NCI-H748 treated with DMSO at 0.1 percent for 48 hours (cell line): ENCODE measurements at places on chromosomes 3 and 15.

- no peak for DNase-seq
Measured at GRCh38 chr15:75368689-75369239, 357 bp upstream of the MAN2C1 start.

DNA sequence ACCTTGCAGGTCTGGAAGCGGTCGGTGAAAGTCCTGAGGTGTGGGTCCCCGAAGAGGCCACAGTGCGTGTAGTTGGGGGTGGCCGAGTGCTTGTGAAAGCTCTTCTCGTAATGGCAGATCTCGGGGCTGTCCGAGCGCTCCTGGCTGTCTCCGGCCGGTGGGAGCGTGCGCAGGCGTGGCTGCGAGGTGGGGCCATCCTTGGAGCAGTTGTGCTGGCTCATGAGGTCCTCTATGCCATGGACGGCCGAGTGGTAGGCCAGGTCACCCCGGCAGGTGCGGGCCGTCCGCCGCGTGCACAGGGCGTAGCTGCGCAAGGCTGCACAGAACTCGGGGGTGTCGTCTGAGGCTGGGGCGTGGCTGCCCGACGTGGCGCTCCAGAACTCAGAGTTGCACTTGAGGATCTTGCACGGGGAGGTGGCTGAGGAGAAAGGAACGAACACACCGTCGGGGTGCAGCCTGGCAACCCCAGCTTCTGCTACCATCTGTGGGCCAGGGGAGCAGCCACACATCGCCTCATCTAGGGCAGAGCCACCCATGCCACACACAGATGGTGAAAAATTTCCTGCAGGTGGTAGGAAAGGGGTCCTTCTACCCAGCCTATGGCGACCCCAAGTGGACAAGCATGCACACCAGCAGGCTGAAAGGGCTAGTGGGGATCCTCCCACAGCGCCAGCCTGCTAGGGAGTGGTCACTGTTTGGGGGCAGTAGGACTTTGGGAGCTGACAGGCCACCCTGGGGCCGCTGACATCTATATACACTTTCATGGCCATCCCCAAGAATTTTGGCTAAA lies 36.7 kb downstream of the RGMA start:
- DNase-seq, result no peak

- no peak for DNase-seq
Measured at GRCh38 chr15:39084674-39085530, 496.0 kb upstream of the THBS1 start.

DNA sequence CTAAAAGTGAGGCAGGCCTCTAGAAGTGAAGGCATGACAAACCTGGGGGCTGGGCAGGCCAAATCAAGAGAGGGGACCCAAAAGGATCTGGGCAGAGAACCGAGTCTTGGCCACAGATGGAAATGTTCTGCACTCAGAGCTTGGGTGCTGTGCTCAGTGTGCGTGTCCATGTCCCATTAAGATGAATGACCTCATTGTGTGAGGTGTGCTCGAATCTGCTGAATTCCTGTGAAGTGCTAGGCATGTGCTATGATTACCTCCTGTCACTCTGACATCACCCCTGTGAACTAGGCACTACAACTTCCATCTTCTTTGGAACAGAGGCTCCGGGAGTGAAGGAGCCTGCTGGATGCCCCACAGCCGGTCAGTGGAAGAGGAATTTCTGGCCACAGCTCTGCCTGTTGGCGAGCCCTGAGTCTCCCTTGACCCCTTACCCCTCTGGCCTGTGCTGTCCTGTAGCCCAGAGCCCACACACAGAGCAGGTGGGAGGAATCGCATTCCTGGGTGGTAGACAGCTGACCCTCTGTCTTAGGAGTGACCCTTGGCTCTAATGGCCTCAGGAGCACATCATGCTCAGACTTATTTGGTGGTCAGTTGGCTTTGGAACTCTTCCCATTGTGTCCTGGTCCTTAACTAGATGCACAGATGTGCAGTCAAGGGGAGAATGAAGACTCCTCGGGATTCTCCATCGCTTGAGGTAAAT lies 67.6 kb upstream of the CTDSPL start:
- no peak for DNase-seq

DNA sequence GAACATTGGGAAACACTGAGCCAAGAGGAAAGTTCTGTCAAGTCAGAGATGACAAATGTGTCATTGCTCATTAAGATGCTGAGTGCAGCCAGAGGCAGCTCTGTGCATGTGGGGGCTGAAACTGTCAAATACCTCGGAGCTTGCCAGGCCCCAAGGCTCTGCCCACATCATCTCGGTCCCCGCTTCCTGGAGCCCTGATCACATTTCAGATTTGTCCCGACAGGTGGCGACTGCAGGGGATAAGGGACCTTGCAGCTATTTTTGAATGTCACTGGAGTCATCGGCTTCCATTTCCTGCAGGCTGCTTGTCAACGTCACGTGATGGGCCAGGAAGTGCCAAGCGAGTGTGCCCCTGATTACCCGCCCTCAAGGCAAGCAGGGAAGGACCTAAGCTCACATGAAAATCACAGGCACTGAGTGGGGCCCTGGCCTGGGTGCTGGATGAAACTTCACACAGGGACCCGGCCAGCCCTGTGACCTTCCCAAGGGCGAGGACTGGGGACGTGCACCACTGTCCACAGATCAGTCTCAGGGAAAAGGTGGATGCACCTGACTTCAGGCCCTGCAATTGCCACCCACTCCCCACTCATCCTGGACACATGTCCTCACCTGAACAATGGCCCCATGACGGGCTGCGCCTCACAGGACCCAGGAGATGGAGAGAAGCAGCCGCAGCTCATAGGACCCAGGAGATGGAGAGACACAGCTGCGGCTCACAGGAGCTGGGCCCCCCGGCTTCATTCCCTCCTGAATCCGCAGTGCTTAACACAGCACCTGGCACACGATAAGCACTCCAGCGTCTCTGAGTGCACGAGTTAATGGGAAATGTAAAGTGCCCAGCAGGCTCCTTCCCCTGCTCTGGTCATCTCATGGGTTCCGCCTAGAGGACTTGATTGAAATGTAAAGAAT lies 73.4 kb downstream of the NUP210 start:
- no peak for DNase-seq

GRCh38 chr3:133568294-133569014 lies 5.0 kb upstream of the CDV3 start:
- DNase-seq, result no peak

DNA sequence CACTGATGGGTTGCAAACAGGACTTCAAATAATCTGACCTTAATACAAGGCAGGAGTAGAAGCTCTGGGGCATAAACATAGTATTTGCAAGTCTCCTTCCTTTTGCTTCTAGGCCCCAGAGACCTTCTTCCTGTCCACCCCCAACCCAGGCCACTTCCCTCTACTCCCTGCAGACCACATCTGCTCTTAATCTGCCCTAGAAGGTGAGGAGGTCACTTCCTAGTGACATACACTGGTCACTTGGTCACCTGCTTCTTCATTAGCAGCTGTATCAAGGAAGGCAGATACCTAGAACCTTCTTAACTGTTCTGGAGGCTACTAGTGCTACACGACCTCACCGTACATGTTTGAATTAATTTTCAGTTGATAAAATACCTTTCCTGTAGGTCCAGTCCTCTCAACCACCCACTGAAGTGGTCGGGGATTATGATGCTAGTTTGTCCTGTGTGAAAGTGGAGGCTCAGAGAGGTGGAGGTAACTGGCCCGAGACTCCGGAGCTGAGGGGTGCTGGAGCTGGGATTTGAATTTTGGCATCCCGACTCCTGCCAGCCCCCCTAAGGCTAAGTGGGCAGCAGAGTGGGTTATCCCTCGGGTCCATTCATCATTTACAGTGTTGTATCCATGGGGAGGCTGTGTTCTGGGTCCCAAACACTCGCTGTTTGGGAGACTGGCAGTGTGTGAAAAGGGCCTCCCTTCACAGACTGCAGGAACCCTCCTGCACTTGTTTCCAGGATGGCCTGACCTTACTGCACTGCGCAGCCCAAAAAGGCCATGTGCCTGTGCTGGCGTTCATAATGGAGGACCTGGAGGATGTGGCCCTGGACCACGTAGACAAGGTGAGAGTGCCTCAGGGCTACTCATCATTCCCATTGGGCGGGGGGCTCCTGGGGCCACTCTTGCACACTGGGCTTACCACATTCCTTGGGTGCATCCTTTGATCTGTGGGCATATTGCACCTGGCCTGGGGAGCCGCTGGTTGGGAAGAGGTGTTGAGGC lies 13.9 kb downstream of the ANKDD1A start:
- DNase-seq, result no peak

GRCh38 chr3:122306622-122306953 lies 18.5 kb upstream of the CSTA start:
- DNase-seq, result no peak

GRCh38 chr3:116927918-116928317 lies 218.3 kb downstream of the TUSC7 start:
- DNase-seq, result no peak

GRCh38 chr3:195705081-195705991 lies 15.4 kb upstream of the MUC20 start:
- no peak for DNase-seq

- no peak for DNase-seq
Measured at GRCh38 chr3:27596921-27597320, 112.7 kb upstream of the SLC4A7 start.

- no peak for DNase-seq
Measured at GRCh38 chr3:12420393-12420792, 63.9 kb upstream of the TSEN2 start.

GRCh38 chr3:129794311-129795185 lies 99.0 kb downstream of the TMCC1 start:
- peak; percentile 65 for DNase-seq

GRCh38 chr15:80850941-80851451 lies 71.8 kb downstream of the CEMIP start:
- no peak for DNase-seq

- DNase-seq, result no peak
Measured at GRCh38 chr3:125679258-125679657, 84.0 kb upstream of the OSBPL11 start.

- no peak for DNase-seq
Measured at GRCh38 chr3:29775340-29775739, 494.5 kb downstream of the RBMS3 start.

DNA sequence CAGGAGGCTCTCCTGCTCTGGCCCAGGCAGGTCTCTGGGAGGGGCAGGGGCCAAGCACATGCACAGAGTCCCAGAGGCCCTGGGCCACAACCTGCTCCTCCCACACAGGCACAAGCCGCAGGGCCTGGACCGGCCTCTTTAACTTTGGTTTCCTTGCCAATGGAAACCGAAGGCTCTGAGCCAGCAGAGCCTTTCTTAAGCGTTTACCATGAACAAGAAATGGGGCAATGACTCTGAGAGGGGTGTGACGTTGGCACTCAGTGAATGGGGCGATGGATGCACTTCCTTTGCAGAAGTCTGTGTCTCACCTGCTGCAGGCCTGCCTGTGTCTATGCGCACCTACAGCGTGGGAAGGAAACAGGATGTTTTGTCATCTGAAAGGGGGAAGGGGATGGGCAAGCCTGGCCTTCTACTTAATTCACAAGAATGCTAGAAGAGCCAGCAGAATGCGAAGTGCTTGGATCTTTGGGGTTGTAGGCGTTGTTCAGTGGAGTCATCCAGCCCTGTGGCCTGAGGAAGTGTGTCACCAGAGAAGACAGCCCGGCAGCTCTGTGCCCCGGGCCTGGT lies 41.8 kb downstream of the IFT122 start:
- DNase-seq, result no peak

DNA sequence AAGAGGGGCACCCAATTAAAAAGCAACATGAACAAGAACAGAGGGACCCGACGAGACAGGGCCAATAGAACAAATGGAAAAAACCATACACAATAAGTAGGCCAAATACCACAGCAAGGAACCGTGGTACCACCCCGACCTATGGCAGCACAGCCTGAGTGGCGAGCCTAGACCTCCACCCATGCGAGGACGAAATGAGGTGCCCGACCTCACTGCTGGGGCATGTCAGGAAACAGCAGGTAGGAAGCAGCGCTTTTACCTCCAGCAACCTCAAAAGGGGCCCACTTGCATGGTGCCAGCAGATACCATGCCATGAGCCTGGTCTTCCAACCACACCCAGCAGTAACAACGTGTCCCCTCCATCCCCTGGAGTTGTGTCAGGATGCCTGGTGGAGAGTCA lies 77.9 kb downstream of the PCSK6 start:
- no peak for DNase-seq

- no peak for DNase-seq
Measured at GRCh38 chr15:65115086-65115485, at the start of gene UBAP1L. Gene UBAP1L, minus strand, starts transcription at chr15:65115200. Its CDS starts 8,985 bp downstream, at chr15:65106215.

DNA sequence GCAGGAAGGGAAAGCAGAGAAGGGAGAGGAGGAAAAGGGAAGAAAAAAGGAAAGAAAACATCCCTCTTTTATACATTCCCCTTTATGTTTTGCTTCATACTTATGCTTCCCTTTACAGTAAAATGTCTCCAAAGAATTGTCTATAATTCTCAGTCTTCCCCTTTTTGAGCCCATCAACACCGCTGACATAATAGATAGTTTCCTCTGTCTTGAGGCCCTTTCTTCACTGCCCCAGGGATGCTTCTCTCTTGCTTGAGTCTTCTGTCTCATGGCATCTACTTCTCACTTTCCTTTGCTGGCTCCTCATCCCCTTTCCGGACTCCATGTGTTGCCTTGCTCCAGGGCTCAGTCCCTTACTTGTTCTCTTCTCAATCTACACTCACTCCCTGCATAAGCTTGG lies 99.7 kb upstream of the DAZL start:
- no peak for DNase-seq

- no peak for DNase-seq
Measured at GRCh38 chr3:135895734-135896121, 69.8 kb upstream of the PPP2R3A start.

DNA sequence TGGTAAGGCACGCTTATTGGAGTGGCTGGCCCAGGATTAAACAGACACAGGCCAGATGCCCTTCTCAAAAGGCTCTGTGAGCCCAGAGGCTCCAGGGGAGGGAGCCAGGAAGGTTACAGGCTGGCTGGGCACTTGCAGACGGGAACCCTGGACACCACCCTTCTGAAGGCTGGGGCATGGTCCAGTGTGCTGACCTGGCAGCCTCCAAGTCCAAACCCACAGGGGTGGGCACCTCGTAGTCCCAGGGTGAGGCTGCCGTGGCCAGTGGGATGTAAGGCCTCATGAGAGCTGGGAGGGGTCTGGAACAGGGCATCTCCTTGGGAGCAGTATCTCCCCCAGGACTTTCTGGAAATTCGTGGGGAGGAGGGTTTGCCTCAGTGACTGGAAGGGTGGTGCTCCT lies 19.6 kb downstream of the EFCC1 start:
- DNase-seq, result no peak

DNA sequence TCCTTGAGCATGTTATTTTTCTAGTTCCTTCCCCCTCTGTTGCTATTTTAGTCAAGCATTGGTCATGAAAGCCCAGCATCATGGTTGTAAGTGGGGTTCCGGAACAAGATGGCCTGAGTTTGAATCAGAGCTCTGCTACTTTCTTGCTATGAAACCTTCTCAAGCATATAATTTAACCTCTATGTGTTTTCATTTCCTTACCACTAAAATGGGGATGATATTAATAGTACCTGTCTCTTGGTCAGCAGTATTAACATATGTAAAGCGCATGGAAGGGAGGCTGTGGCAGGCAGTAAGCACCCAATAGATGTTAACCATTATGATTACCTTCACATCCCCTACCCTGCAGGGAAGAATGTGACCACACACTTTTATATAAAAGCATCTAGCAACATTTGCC lies 14.3 kb upstream of the SPRED1 start:
- no peak for DNase-seq

DNA sequence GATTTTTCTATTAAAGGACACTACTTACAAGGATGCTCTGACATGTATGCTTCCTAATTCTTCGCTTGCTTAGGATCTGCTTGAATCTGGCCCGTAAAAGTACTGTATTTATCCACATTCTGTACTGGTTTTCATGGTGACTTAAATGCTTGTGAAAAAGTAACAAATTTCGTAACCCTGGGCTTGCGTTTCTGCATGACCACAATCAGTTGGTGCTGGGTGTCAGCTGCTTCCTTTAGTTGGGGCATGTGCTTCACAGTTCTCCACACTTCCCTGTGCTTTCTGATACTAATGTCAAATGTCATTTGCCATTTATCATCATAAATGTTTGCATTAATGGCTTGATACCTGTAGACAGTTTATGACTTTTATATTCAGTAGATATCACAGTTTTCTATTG lies 218.4 kb upstream of the MLF1 start:
- DNase-seq, result no peak
